ENCODE measurements at places on chromosomes 2 and 18. TPM values are rescaled to one million over a fixed set of nuclear protein-coding genes. Genes with fewer than 3 reads are reported as not detected.

The TUBA3D gene
- not detected for total RNA-seq

The UGT1A7 gene
- total RNA-seq: not detected

The MOB4 gene
- total RNA-seq: 54.9 TPM

GRCh38 chr18:30016179-30016578 lies 1026.4 kb downstream of the DSC3 start:
- DNase-seq: no peak

DNA sequence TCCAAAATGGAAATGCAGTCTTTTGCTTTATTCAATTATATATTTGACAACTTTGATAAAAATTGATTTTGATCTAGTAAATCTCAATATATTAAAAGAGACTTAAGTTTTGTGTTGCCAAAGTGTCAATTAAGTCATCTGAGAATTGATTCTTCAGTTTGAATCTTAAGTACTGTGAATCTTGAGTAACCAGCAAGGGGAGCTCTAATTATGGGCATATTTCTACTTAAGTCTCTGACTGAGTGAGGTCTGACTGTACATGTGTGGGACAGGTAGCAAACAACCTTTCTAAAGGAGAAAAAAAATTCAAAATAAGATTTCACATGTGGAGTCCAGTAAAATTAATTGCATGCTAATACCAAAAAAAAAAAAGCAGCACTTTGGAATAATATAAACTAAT lies 503.7 kb upstream of the SLC8A1 start:
- no peak for DNase-seq

The CABYR gene
- 21.6 TPM for total RNA-seq

- no peak for DNase-seq
Measured at GRCh38 chr2:15672961-15673918, 81.6 kb downstream of the DDX1 start.

DNA sequence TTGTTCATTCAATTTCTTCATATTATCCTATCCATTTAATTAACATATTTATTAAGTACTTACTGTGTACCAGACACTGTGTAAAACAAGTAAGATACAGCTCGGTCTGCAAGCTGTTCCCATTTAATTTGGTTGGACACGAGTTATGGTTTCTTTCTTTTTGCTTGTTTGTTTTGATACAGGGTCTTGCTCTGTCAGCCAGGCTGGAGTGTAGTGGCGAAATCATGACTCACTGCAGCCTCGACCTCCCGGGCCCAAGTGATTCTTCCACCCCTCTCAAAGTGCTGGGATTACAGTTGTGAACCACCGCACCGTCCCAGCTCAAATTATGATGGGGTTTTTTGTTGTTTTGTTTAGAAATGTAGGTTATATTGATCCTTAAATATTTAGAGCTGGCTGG lies 9.0 kb downstream of the CYBRD1 start:
- no peak for DNase-seq

GRCh38 chr2:212173331-212173730 lies 365.3 kb downstream of the ERBB4 start:
- DNase-seq: no peak

DNA sequence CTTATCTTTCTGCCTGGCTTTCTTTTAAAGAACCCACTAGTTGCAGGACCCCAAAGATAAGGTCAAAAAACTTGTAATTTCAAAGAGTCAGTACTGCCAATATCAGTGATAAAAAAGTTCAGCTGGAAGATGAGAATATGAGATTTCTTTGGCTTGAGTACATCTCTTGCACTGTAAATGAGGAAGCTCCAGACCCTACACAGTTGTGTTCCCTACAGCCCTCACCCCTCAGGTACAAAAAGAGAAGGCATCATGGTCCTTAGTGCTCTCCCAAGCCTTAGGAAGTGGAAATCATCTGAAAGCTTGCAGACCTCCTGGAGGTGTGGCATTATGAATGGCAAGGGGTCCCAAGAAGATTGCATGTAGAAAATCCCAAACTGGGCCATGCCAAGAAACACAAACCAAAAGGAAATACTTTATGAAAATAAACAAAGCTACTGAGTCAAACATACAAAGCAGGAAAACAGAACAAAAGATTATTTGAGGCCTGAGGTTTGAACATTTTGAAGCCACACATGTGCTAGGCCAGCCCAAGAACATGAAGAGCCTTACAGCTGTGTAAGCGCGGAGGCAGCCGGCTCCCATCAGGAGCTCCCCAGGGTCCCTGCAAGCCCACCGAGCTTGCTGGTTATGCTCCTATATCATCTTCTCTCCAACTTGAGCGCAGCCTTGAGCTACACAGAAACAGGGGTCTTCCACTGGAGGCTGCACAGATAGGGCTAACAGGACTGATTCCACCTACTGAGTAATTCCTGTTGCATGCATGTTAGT lies 217.0 kb downstream of the OSR1 start:
- DNase-seq: no peak

The SERPINB12 gene
- total RNA-seq: not detected

- DNase-seq: no peak
Measured at GRCh38 chr2:1480671-1481076, 67.4 kb downstream of the TPO start.

- no peak for DNase-seq
Measured at GRCh38 chr2:55871637-55872036, 51.9 kb downstream of the EFEMP1 start.

- DNase-seq: no peak
Measured at GRCh38 chr2:217652761-217653639, 349.8 kb downstream of the TNS1 start.

The CD8A gene
- 1.5 TPM for total RNA-seq

- DNase-seq: no peak
Measured at GRCh38 chr2:59389240-59389639, 1148.1 kb upstream of the FANCL start.

- DNase-seq: no peak
Measured at GRCh38 chr2:10046931-10047330, 3.6 kb downstream of the KLF11 start.

The ALLC gene
- total RNA-seq: not detected

DNA sequence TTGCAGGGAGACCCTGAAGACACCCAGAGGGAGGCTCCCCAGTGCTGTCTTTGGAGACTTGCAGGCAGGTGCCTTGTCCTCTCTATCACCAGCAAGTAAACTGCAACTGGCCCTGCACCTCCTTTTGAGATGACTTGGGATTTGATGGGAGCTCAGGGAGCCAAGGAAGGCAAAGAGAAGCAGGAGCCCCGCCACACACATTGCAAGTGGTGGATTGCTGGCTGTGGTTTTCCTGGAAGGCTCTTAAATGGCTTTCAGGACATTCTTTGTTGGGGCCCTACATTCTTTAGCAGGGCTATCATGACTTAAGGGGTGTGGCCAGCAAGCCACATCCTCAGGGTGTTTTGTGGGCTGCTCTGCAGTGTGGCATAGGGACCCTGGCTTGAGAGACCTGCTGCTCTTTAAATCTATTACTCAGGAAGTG lies 39.9 kb upstream of the CDC42EP3 start:
- DNase-seq: no peak

The C2orf78 gene
- not detected for total RNA-seq

GRCh38 chr2:146193619-146194018 lies 1651.2 kb upstream of the ACVR2A start:
- DNase-seq: no peak
